Upper lobe of left lung (tissue), 6 donors: ENCODE measurements at places on chromosomes 7 and 10.

DNA sequence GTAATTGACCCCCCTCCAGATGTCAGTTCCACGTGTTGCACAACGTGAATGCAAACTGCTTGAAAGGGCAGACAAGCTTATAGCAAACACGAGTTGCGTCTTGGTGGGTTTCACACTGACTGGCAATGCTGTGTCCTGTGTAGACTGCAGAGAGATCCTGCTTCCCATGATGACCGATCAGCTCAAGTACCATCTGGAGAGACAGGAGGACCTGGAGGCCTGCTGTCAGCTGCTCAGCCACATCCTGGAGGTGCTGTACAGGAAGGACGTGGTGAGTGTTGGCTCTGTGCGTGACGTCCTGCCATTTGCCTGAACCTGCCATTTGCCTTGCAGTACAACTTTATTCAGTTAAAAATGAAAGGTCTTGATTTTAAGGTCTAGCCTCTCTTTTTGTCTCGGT, 71.1 kb downstream of the INSYN2A start:
- DNase-seq: no peak

DNA sequence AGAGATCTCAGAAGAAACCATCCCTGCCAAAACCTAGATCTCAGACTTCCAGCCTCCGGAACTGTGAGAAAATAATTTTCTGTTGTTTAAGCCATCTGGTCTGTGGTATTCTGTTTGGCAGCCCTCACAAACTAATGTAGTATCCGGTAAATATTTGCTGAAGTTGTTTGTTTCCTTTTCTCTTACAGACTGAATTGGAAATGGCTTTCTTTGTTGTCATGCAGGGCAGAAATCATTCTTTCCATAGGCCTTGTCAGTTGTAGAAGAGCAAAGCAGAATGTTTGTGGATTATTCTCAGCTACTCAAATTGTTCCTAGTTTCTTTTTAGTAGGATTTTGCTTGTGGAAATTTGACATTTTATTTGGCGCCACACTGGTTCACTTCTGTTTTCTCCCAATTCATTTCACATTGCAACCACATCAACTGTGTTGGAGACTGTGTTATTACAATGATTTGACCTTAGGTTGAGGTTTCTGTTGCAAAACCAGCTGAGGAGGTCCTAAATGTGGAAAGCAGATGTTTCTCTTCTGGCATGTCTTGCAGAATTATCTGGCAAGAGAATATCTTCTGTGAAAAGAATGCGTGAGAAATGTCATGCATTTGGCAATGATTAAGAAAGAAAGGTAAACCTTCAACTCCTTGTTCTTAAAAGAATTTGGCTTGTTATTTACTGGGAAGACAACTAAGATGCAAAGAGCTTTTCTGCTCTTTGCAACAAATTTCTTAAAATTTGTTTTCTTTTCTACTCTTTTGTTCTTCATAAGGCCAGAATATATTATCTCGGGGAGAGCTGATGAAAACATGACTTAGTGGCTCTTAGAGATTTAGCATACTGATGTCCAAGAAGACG, 25.8 kb downstream of the ACTA2 start:
- no peak for DNase-seq

GRCh38 chr10:84634636-84635035, 306.2 kb downstream of the CCSER2 start:
- no peak for DNase-seq

- DNase-seq: no peak
Measured at GRCh38 chr7:70098133-70098561, 499.9 kb downstream of the AUTS2 start.

DNA sequence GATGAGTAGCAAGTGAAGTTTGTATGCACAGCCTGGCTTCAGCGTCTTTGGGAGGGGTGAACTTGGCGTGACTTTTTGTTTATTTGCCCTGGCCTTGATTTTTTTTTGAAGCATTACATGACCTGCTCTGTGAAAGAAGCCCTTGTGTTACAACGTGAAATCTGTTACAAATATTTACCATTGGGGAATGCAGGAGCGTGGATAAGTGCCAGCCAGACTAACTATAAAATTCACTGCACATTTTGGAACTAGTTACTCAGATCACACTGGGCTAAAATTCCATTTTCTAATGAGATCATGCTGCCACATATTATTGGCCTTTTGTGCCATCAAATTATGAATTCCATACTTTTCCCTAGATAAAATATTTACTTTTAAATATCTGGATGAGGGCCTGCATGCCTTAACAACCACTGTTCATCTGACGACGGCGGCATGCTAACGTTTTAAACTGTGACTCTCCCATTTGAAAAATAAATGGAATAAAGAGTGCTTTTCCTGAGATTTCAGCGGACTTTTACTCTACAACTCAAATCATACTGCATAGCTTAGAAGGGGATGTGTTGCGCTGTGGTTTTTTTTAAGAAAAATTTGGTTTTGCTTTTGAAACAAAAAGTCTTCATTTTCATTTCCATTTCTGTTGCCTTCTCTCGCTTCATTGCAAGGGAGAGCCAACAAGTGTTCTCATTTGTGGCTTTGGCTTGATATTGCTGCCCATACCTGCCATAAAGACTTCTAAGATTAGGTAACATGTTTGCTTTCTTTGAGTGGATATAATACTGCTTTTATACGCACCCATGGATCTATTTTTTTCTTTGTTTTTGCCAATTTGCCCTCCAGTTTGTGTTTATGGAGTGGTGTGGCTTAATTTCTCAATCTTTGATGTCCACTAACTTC, 352.2 kb downstream of the TFEC start:
- DNase-seq: no peak

- DNase-seq: no peak
Measured at GRCh38 chr10:22599048-22599561, 115.3 kb downstream of the PIP4K2A start.

GRCh38 chr7:19930851-19931250, 157.4 kb upstream of the TMEM196 start:
- DNase-seq: no peak

DNA sequence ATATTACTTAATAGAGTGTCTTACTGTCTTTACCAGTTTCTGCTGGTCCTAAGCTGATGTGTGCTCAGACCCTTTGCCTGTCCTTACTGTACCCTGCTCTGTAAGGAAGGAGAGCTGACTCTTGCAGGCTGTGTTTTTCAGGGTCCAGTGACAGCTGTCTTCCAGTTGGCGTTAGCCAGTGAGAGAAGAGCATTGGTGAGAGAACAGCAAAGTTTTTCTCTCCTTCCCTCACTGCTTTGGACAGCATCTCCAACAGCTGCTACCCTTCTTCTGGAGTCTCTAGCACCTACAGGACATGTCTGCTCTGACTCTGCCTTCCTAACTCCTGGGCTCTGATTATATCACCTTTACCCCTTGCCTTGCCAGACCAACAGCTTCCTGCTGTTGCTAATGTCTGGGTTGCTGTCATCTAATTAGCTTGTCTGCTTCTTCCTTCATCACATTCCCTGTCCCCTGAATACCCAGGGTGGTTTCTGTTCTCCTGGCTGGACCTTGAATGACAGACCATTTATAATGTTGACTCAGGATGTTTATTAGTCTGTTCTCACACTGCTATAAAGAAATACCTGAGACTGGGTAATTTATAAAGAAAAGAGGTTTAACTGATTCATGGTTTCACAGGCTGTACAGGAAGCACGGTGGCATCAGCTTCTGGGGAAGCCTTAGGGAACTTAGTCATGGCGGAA, 23.5 kb upstream of the PANK1 start:
- DNase-seq: no peak

GRCh38 chr10:76721891-76722505, 915.6 kb downstream of the KCNMA1 start:
- no peak for DNase-seq

DNA sequence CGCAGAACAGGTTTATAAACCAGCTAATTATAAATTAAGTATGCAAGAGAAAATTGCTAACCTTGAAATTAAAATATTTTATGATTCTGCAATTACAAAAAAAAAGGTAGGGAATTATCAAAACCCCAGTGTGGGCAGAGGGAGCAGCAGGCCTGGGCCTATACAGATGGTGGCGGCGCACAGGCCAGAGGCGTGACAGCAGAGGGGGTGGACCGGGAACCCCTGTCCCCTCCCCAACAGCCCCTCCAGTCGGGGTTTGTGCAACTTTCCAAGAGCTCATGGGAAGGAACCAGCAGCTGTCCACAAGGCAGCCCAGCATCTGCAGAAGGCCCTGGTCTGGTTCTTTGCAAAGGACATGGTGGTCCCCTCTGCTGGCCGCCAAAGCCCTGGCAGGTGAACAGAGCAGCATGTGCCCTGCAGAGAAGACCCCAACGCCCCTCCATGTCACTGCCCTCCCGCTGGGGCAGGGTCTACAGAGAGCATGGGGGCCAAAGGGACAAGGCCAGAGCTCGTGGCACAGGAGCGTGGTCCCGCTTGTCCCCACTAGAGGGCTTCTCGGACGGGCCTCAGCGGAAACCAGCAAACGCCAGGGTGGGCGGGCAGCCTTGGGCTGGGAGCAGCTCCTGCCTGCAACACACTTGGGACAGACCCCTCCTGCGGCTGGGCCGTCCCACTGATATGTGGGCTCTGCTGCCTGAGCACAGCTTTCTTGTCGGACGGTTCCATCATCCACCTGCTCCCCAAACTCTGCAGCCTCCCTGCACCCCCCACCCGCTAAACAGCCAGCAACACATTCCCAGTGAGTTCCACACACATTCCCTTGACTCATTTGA, 75.1 kb downstream of the EBF3 start:
- DNase-seq: peak; percentile 83

- DNase-seq: no peak
Measured at GRCh38 chr7:7323921-7324320, 141.6 kb downstream of the C1GALT1 start.

DNA sequence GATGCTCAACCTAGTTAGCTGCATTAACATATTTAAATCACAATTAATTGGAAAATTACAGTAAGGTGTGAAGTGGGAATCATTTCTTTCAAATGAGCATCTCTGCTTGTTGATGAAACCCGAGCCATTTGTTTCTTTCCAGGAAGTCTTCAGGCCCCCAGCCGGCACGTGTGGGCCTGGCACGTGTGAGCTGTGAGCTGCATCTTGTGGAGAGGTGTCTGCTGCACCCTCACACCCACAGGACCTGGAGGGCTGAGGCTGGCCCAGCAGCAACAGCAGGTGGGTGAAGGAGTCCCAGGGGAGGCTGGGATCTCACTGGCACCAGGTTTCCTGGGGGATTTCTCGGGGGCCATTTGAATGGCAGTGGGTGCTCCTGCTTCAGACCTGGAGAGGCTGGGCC, 372.5 kb upstream of the MKI67 start:
- no peak for DNase-seq

GRCh38 chr7:121909716-121910345, 36.9 kb downstream of the PTPRZ1 start:
- DNase-seq: no peak

- no peak for DNase-seq
Measured at GRCh38 chr10:95444792-95445191, 116.4 kb downstream of the SORBS1 start.

- no peak for DNase-seq
Measured at GRCh38 chr10:109931163-109931562, 7.9 kb upstream of the XPNPEP1 start.

GRCh38 chr10:107686095-107686494, 521.6 kb upstream of the SORCS1 start:
- DNase-seq: no peak
